ENCODE measurements at places on chromosomes 6 and 20.

DNA sequence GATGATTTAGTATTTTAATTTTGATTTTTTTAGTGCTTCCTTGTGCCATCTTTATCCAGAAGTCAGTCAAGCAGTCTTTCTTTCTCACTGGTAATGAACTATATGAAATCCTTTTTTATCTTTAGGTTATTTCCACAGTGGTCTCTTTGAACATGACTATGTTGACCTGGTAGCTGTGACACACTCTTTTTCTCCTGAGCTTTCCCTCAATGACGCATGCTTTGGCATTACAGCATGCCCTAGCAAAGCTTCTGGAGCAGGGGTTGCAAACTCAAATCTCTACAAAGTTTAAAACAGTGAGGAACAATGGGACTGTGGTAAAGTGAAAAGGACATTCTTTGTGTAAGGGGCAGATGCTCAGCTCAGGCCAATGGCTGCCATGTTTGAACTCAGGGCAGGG lies 4.5 kb upstream of the PLAGL1 start:
- no peak for DNase-seq

GRCh38 chr6:164469276-164469949 lies 840.0 kb downstream of the C6orf118 start:
- no peak for DNase-seq

GRCh38 chr20:38757145-38757775 lies 9.0 kb downstream of the ACTR5 start:
- no peak for DNase-seq

DNA sequence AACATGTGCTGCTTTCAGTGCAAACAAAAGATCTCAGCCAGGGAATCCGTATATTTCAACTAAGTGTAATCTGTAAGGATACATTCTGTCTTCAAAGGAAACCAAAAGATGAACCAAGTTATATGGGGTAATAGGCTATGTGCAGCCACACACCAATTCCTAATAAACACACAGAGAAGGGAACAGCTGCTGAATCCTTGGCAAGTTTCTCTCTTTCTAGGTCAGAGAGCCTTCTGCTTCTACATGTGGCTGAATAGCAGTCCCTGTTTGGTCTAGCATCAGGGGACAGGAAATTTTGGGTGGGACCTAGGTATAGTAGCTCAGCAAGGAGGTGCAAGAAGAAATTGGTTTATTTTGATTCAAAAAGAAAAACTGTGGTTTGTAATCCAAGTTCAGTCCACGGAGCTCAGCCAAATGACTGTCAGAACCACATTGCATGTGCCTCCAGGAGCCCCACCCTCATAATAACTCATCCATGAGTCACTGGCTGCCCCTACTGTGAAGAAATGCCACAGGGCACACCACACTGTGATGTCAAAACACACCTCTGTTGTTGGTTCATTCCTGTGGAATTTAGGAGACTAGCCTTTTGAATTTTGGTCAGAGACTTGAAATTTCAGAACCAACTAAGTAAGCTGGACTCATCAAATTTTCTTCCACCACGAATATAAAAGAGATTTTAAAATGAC lies 21.1 kb downstream of the SPTLC3 start:
- DNase-seq = no peak

DNA sequence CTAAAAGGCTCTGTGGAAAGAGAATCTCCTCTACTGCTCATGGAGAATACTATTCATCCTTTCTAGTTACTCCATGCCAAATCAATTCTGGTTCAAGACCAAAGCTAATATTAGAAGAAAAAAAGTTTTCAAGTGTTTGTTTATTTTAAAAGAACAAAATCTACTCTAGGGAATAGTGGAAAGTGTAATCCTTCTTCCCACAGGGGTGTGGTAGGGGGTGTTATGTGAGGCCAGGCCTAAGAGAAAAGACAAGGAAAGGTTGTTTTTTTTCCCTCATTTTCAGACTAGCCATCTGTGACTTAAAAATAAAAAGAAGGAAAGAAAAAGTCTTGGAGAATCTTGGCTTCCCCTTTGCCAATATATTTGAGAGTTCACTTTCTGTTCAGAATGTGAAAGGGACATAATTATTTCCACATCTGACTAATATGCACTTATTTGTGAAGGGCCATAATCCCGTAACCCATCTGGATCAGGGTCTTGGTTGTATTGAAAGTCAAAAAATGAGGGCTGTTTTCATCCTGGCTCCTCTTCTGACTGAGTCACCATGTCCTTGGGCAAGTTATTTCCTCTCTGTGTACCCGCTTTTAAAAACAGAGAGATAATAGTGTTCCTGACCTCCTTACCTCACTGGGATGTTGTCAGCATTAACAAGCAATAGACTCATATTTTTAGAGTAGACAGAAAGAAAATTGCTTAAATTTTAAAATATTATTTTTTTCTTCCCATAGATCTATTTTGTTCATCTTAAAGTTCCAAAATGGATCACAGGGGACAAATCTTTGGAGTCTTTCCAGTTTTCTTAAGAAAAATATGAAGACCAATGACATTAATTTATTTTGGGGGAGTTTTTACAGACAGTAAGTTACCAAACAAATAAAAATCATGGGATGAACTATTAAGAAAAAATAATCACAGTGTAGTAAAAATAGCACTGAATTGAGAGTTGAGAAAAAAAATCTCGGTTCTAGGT lies 233.7 kb downstream of the IBTK start:
- peak; percentile 13 for DNase-seq

GRCh38 chr20:50911030-50911429 lies 20.2 kb downstream of the ADNP start:
- DNase-seq = no peak

Measured in MV-4-11 (cell line).